ENCODE measurements at places on chromosomes 7 and 10.

DNA sequence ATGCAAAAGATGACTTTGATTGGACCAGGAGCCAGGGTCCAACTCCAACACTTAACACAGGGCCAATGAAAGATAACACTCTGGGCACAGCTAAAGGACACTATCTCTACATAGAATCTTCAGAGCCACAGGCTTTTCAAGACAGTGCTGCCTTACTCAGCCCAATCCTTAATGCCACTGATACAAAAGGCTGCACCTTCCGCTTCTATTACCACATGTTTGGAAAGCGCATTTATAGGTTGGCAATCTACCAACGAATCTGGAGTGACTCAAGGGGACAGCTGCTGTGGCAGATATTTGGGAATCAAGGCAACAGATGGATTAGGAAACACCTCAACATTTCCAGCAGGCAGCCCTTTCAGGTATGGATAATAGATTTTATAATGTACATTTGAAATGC lies 160.7 kb downstream of the MALRD1 start:
- DNase-seq, result no peak

GRCh38 chr10:91409869-91410637 lies at the start of gene HECTD2:
HECTD2 (plus strand) TSS chr10:91410344; CDS start chr10:91410439, 95 bp downstream.
- DNase-seq, result peak; percentile 75

GRCh38 chr7:123872908-123873307 lies 27.9 kb downstream of the HYAL4 start:
- no peak for DNase-seq

DNA sequence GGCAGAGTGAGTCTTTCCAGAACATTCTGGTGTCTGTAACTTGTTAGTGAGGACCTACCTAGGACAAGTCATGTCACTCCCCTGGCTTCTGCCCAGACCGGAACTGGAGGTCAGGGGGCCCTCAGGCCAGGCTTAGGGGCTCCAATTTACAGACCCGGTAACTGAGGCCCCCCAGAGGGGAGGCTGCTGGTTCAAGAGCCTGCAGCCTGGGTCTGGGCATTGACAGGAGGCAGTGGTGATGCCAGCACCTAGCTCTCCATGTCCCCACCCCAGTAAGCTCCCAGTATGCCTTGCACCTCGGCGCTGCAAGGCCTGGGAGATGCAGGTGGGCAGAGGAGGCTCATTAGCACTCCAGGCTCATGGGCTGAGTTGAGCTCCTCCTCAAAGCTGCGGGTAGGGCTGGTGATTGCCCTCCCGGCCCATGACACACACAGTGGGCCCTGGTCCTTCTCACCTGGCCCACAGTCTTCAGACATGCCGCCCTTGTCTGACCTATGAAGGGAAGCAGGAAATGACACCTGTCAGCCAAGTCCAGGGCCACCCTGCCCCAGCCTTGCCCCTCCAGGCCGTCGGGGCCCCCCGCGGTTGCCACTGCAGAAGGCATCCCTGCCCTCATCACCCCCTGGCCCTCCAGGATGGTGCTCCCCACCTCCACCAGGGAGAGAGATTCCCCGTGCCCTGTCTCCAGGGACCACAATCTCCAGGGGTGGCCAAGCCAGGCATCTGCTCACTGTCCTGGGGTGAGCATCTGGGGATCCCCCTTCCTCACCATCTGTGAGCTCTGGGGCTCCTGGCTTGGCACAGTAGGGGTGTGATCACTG lies 88.3 kb upstream of the TMEM248 start:
- DNase-seq, result no peak

DNA sequence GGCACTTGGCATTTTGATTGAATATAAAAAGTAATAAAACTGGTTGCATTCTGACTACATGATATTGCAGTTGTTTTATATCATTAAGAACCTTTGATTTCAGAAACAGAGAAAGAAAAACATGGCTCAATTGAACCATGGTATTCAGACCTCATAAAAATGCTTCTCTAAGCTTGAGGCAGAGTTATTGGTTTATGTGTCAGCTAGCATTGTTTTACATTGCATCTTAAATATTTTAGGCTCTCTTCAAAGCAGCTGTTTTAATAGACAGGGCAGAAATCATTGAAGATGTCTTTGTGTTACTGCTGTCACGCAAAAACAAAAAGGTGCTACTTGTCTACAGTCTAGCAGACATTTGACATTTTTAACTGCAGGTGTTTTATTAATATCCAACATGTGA lies 299.2 kb downstream of the EXOC4 start:
- no peak for DNase-seq
